ENCODE measurements at places on chromosomes 5 and 9. TPM values are rescaled to one million over a fixed set of nuclear protein-coding genes. Genes with fewer than 3 reads are reported as not detected.

DNA sequence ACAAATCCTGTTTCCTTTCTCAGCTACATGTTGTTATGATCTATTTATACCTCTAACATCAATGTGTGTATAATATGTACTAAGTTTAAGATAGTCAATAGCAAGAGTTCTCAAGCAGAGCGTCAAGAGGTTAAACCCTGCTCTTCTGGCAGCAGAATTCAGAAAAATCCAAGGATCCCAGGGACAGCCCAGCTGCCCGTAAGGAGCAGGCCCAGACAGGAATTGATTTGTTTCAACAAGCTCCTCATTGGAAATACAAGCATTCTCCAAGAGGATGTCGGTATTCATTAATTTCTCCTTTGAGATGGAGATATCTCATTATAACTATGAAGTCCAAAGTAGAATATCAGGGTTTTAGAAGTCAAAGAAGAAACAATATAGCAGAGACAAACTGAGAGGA lies 14.9 kb downstream of the EFNA5 start:
- DNase-seq = no peak

GRCh38 chr9:14573319-14573718 lies 119.9 kb downstream of the ZDHHC21 start:
- DNase-seq = no peak

GRCh38 chr5:17730421-17730820 lies 96.2 kb downstream of the TAF11L14 start:
- no peak for DNase-seq

DNA sequence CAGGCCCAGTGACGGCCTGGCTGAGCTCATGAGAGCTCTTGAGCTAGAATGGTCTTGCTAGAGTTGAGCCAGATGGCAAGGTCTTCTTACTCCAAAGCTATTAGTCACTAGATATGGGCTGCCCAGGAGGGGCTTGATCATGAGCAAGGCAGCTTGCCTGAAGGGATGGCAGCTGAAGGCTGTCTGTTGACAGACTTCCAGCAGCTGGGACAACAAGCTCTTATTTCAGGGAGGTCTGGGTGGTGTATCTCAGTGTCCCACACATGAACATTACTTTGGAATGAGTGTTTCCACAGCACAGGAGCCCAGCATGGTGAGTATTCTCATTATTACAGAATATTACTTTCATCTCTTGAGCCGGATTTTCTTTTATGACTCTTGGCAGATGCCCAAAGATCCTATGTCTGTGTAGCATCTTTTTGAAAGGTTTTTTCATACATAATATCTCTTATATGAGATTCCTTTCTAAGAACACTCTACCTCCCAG lies 414.1 kb downstream of the ARHGEF28 start:
- DNase-seq = no peak

GRCh38 chr9:22383718-22384117 lies 62.9 kb upstream of the DMRTA1 start:
- no peak for DNase-seq

DNA sequence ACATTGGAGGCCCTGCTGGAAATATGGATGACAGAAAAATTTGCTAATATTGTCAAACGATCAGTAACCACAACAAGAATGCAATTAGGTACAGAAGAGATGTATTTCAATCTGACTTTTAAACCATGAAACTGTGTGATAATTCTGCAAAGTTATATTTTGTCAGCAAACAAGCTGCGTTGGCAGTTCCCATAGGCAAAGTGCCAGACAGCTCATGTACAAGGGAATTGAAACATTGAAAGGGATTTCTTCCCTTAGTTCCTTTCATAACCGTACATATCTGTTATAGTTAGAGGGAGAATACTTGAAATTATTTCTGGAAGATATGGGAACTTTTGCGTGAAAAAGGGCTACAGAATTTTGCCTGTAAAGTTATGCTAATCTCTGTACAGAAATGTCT lies 419.4 kb upstream of the PTGER4 start:
- DNase-seq = no peak

DNA sequence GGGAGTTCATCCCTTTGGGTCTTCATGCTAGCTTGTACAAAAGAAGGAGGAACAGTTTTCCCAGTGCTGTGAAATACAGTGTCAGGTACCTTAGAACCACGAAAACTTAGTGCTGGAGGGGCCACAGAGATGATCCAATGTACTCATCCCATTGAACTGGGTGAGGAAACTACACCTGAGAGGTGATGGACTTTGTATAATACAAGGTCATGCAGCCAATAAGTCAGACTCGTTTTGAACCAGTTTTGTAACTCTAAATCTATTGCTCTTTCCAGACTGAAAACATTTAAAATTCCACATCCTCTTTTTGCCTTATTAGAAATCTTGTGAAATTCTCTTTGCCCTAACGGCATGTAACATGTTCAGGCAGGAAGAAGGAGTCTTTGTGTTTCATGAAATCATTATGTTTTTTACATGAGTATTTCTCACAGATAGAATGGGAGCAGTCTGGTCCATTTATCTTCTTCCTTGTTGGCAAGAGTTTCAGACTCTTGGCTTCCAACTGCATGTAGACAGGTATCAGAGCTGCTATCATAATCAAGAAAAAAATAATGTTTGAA lies 146.8 kb upstream of the FBXL7 start:
- DNase-seq = no peak

MTRR gene
- 69.5 TPM for total RNA-seq

WDR38 gene
- total RNA-seq = not detected

DNA sequence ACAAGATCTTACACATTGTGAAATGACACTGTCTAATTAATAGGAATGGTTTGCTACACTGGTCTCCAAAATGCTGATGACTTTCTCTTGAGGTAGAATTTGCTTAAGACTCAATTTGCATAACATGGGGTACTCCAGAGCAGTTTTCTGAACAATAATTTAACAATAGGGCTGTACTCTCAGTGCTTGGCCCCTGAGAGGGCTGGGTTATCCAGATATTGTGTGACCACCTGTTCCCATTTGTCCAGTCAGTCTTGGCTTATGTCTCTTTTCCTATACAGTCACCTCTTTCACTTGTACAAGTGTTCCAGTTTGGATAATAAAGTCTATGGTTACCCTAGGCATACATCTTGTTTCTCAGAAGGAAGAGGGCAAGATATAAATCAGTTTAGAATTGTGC lies 17.9 kb downstream of the ZSWIM6 start:
- no peak for DNase-seq

DNA sequence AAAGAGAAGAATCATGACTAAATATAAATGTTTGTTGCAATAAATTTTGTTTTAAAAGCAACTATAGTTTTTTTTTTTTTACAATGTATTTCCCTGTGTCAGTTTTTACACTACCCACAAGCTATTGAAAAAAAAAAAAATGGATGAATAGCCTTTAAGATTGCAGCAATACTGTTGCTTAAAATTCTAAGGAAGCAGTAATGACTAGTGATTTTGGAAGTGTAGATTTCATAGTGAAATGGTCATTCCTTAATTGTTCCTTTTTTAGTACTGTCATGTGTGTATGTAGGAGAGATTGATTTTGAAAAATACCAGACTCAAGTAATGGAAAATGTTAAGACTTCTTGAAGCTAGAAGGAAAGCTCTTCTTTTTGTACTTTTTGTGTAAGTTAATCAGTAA lies 53.1 kb downstream of the NDUFS4 start:
- DNase-seq = no peak

GRCh38 chr5:119313658-119314605 lies 41.9 kb upstream of the TNFAIP8 start:
- no peak for DNase-seq

PCDHA9 gene
- total RNA-seq = 0.02 TPM

DNA sequence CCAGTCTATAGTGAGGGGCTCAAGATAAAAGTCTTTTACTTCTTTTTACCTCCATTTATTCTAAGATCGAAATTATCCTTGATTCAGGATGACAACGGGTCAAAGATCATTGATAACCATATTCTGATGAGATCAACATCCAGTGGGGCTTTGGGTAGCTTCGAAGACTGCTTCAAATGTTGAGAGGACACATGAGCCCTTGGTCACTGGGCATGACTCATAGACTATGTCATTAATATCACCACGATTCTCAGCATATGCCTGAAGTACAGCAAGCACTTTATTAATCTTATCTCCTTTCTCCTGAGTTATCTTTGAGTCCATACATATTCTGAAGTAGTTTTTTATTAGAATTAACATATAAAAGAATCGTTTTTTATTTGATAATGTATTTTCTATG lies 117.1 kb upstream of the DAB2 start:
- no peak for DNase-seq

GRCh38 chr9:131677049-131677443 lies 62.8 kb downstream of the RAPGEF1 start:
- DNase-seq = no peak

GRCh38 chr5:7751874-7752273 lies 99.1 kb downstream of the CFAP90 start:
- DNase-seq = no peak

- no peak for DNase-seq
Observed at GRCh38 chr9:87588339-87588738, 90.7 kb downstream of the DAPK1 start.

DNA sequence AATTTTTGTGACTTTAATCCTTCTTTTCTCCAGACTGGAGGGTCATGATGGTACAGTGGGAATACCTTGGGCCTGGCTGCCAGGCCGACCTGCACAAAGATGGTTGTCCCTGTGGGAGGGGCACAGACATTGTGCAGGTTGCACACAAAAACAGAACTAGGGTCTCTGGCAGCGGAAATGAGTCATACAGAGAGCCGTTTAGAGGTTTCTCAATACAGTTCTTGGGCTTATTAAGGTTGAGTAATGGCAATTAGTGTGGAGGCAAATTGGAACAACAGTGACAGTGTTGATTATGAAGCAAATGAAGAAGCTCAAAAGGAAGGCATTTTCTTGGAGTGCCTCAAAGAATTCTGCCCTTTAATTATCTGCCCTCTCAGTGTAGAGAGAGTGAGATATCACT lies 173.6 kb downstream of the TENT4A start:
- no peak for DNase-seq

DNA sequence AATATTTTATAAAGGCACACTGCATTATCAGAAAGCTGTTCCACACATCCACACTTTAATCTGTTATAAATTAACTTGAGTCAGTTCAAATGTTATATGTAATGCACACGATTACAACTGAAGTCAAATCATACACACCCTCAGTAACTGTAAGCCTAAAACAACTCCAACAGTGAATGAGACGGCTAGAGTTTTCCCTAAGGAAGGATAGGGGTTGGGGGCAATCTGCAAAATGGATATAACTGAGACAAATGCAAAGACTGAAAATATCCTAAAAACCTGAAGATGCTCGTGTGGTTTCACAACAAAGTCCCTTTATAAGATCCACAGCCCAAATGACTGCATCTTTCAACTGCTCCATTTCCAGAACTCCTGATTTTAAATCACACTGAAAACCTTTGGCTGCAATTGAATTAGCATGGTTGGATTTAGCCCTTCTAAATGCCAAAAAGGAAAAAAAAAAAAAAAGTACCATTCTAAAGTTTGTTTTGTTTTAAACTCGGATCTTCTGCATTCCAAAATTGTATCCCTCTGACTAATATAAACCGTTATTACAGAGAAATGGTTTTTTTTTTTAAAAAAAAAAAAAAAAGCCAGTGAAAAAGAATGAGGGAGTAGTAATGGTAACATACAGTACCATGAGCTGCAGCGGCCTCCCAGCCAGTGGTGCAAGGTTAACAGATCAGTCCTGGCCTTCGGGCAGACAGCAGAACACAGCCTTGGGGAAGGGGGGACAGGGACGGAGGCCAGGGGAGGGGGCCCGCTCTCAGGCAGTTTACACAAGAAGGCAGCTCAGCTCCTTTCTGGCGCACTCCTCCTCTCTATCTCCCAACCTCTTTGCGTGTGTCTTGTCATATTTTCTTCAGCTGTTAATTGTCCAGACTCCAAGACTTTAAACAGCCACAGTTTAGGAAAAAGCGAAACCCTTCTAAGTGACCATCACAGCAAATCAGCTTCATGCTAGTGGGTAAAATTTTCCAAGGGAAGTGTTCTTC lies 166.1 kb downstream of the BNC2 start:
- DNase-seq = no peak

- DNase-seq = no peak
Observed at GRCh38 chr5:38768412-38769211, 77.2 kb upstream of the OSMR start.

DNA sequence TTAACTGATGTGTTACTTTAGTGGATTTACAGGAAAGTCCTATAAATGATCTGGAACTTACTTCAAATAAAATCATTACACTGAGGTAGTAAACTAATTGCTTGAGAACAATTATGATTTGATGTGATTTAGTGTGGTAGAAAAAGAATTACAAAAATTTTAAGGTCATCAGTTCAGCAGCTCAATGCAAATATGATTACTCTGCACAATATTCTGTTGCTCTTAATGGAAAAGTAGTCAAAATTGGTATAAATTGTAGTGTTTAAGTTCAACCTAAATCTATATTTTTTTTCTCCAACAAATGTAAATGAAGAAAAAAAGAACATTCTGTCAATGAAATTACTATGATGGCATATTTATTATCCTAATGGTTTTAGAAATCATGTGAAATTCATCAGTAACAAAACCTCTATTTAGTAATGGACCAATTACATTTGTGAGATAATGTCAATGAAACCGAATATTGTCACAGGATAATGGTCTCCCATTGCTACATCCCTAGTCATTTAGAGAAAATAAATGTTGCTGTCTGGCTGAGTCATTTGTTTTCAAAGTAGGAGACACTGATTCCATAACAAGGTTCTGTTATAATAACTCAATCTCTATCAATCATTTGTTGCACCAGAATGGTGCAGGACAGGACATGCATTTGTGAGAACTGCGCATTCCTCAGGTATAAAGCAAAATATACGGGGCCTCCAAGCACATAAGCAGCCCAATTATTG lies 177.1 kb downstream of the NFIB start:
- DNase-seq = no peak

DNA sequence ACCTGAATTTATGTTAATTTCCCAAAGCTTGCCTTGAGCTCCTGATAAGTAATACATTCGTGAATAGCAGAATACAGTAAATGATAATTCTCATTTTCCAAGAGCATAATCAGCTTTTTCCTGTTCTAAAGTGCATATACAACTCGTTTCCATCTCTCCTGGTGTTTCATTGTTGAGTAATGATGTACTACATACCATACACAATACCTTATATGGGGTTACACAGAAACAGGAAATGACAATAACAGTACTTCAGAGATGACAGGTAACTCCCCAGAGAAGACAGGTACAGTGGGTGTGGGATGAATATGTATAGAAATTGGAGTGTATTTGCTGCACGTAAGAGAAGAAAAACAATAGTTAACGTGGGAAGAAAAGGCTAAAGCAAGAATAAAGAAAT lies 287.1 kb downstream of the TENT4A start:
- DNase-seq = no peak

DNA sequence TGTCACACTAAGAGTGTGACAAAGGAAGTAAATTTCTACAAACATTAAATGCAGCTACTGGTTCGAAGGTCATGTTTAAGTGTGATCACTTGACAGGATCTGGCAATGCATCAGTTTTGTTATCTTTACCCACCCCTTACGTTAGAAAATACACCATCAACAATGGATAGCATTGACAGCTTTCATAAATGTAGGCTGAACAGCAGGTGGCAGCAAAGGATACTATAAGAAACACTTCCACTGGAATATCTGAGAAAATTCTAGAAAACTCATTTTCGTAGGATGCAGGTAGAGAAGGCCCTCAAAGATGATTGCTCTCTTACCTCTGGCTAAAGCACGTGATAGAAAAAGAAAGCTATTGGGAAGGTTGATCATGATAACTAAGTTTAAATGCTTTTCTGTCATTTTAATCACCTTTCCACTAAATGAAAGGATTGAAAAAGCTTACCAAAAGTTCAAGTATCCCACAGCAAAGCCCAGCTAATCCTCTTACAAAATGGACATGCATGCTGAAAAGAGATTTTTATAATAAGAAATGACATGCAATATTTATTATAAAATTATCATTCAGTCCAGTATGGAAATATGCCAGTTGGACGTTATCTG lies 292.5 kb downstream of the PARP8 start:
- peak; percentile 48 for DNase-seq

VCAN gene
- total RNA-seq = 0.12 TPM

LHX3 gene
- total RNA-seq = 0.07 TPM
